Pancreas (tissue), 10 donors: ENCODE measurements at places on chromosomes 2 and 18.

GRCh38 chr2:173872714-173873113 is 92.5 kb downstream of the SP3 start:
- H3K4me1 ChIP-seq = no peaks in the 10 kb centered on the region
- H3K36me3 ChIP-seq = no peaks in the 10 kb centered on the region
- H3K27ac ChIP-seq = no peak overlapping the region

DNA sequence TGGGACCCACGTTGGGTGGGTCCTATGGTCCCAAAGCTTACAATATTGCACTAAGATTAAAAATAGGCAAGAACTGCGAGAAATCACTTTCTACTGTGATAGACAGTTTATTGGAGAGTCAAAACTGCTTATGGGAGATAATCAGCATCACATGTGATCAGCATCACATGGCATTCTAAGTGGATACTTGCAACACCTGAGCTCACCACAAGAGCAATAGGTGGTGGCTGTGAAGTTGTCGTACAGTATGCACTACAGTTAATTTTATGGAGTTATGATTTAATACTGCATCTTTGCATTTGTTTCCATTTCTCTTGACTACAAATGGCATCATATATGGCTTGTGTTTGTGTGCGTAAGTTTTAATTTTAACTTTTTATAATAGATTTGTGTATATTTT is 11.6 kb downstream of the PNO1 start:
- no peaks in the 10 kb centered on the region for H3K36me3 ChIP-seq
- H3K4me1 ChIP-seq = no peaks in the 10 kb centered on the region
- no peak overlapping the region for H3K4me3 ChIP-seq
- no peak for DNase-seq

DNA sequence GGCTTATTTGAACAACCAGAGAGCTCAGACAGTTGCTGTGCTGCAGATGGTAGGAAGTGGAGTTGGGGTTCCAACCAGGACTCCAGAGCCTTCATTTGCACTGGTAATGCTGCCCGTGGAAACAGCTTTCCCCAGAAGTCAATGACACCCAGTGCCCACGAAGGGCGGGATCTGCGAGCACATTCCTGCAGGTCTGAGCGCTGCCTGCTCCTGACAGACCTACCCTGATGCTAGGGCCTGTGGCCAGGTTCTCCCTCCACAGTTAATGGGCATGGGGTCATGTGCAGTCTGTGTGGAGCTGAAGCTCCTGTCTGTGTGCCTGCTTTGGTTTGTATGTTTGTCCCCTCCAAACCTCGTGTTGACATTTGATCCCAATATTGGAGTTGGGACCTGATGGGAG is 299.0 kb upstream of the HS6ST1 start:
- H3K27me3 ChIP-seq = no peaks in the 10 kb centered on the region
- H3K27ac ChIP-seq = no peak overlapping the region
- H3K4me1 ChIP-seq = no peaks in the 10 kb centered on the region

DNA sequence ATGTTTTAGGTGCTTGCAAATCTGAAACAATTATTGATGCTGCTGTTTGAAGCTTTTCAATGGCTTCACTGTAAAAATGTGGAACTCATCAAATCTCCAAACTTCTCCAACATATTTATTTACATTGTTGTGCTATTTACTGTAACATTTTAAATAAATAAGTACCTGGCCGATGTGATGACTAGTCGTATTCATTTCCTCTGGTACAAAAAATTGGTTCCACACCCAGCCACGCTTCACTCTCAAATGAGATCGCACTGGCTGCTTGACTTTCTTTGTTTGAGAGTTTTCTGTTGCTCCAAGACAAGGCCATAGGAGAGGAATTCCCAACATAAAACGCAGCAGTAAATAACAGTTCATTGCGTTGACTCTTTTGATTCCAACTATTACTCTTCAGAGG is 32.0 kb downstream of the CDH19 start:
- H3K27ac ChIP-seq = no peak overlapping the region
- no peaks in the 10 kb centered on the region for H3K4me1 ChIP-seq
- no peaks in the 10 kb centered on the region for H3K36me3 ChIP-seq
- no peaks in the 10 kb centered on the region for H3K27me3 ChIP-seq

- H3K4me3 ChIP-seq = no peak overlapping the region
- DNase-seq = no peak
- H3K4me1 ChIP-seq = no peaks in the 10 kb centered on the region
- no peaks in the 10 kb centered on the region for H3K36me3 ChIP-seq
- no peaks in the 10 kb centered on the region for H3K27me3 ChIP-seq
- H3K27ac ChIP-seq = no peak overlapping the region
Measured at GRCh38 chr2:175205523-175205922, 24.0 kb upstream of the ATP5MC3 start.

DNA sequence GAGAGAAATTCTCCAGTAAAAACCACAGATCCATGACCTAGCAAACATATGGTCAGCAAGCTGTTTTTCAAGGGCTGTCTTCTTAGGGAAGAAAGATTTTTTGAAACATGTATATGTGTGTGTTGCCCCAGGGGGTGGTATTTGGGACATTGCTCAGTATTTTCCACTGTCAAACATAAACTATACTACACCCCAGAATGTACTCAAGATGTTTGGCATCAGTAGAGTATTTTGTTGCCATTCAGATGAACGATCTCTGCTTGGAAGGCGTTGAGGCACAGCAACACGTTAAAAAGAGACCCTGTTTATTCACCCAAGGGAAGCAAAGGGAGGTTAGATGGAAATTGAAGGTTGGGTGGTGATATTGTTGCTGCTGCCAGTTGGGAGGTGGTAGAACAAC is 30.0 kb downstream of the EEF1B2 start:
- H3K27ac ChIP-seq = no peak overlapping the region
- no peaks in the 10 kb centered on the region for H3K27me3 ChIP-seq
- no peak overlapping the region for H3K4me3 ChIP-seq
- DNase-seq = no peak
